ENCODE measurements at places on chromosomes 11 and 22.

DNA sequence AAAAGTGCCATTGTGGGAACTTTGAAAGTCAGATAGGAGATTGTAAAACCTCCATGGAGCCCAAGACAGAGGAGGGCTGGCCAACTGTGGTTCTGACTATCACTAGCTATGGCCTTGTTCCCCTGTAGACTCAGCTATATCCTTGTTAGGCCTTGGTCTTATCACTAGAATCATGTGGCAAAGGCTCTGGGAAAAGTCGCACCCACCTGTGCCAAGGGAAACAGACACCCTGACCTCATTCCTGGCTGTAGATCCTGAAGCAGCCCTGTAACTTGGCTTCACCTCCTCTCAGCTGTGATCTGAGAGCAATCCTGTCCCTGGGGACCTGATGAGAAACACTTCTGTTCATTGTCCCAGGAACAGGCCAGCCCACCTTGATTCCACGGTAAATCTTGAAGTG is 566.2 kb downstream of the TMEM135 start:
- DNase-seq = no peak

GRCh38 chr22:27535452-27535851 is 266.1 kb downstream of the MN1 start:
- DNase-seq = no peak

DNA sequence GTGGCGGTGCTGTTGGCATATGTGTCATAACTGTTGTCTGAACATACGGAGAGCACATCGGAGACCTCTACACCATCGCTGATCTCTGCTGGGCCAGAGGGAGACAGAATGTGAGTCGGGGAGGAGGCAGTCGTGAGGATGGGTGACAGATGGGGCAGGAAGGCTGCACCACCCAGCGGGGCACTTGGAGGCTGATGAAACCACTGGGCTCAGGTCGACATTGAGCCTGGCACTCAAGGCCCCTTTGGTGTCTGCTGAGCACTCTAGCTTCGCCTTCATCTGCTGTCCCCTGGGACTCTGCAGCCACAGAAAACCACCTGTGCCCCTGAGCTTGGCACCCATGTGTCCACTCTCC is 2.5 kb upstream of the KLHL35 start:
- DNase-seq = no peak

- DNase-seq = no peak
Measured at GRCh38 chr11:26849036-26849435, 127.2 kb upstream of the SLC5A12 start.

DNA sequence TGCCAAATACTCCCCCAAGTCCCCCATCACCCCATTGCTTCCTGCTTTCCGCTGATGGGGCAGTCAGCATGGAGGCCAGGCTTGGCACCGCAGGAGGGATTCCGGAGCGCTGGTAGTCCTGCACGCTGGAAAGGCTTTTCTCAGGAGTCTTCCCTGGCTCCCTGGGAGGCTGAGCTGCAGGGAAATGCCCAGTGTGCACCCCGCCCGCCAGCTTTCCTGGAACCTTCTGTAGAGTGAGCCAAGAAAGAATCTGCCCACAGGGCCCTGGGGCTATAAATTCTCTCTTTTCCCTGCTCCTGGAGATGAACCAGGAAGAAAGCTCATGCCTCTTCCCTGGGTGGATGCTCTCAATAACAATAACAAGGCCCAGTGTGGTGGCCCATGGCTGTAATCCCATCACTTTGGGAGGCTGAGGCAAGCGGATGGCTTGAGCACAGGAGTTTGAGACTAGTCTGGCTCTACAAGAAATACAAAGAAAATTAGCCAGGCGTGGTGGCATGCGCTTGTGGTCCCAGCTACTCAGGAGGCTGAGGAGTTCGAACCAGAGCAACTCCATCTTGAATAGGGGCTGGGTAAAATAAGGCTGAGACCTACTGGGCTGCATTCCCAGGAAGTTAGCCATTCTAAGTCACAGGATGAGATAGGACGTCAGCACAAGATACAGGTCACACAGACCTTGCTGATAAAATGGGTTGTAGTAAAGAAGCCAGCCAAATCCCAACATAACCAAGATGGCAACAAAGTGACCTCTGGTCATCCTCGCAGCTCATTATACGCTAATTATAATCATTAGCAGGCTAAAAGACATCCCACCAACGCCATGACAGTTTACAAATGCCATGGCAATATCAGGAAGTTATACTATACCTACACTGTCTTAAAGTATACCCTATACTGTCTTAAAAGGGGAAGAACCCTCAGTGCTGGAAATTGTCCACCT is 46.4 kb upstream of the FTH1 start:
- DNase-seq = no peak

- no peak for DNase-seq
Measured at GRCh38 chr22:37202716-37203115, 9.6 kb downstream of the SSTR3 start.

GRCh38 chr22:29480512-29481264 is 670 bp downstream of the NEFH start:
- no peak for DNase-seq

GRCh38 chr22:43754176-43754575 is 57.9 kb downstream of the EFCAB6 start:
- no peak for DNase-seq

DNA sequence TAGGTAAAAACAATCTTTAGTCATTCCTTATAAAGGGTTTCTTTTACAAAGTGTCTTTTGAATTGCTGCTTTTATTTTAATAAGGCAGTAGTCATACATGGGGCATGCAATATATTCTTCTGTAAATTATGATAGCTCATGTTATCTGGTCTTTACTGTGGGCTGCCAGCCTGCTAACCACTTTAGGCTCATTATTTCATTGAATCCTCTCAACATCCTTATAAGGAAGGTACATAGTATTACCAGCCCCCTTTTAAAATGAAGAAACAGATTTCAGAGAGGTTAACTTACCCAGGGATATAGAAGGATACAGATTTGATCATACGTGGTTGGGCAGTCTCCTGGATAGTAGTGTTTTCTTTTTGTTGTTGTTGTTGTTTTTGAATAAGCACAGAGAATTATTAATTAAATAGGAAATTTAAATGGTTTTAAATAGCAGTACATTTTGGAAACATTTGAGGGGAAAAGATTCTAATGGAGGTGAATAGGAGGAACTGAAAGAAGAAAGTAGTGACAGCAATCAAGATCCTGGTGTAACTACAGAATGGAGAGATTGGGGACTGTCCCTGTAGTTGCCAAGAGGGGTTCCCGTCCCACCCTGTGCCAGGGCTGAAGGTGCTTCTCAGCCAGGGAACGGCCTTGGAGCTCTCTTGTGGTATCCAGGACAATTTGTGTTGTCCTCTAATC is 21.0 kb downstream of the SPECC1L start:
- DNase-seq = no peak

GRCh38 chr22:37100589-37101127 is 8.9 kb downstream of the TMPRSS6 start:
- DNase-seq = no peak

DNA sequence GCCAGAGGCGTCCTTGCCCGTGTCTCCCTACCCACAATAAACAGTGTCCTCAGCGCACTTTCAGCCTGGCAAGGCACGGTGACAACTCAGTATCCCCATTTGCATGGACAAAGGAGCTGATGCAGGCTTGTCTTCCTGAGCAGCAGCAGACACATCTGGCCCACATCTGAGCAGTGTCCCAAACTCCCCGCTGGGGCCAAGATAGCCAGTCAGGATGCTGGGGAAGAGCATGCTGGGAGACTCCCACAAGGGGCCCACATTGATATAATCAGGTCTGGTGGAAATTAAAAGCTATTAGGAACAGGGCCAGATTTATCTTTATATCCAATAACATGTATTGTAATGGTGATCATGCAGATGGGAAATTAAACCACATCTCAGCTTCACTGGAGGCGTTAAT is 24.7 kb downstream of the DSCAML1 start:
- DNase-seq = no peak

DNA sequence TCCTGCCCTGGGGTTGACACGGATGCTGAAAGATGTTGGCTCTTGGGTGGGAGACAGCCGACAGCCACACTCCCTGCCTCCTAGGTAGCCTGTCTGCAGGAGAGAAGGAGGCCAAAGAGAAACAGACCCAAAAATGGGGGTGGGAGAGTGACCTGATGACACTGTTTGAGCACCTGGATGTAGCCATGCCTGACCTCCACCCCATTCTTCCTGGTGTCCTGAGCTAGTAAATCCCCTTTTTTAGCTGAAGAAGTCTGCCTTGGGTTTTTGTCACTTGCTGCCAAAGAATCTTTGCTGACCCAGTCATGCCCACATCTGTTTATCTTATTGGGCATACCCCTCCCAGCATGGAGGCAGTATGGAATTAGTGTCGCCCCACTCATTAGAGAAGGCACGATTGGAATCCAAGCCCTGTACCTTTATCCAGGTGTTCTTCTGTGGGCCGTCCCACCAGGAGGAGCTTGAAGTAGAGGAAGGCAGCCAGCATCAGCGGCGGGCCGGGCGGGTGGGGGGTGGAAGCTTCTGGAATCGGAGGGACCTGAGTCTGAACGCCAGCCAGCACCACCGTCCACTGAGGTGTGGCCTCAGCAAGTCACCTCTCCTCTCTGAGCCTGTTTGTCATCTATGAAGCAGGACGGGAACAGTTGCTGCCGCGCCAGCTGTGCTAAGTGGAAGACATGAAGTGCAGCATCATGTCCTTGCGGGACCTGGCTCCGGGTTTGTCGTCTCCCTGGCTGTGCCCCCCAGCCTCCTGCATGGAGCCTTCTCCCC is 37.8 kb downstream of the IGHMBP2 start:
- no peak for DNase-seq

GRCh38 chr11:88806410-88806809 is 259.4 kb downstream of the GRM5 start:
- no peak for DNase-seq

DNA sequence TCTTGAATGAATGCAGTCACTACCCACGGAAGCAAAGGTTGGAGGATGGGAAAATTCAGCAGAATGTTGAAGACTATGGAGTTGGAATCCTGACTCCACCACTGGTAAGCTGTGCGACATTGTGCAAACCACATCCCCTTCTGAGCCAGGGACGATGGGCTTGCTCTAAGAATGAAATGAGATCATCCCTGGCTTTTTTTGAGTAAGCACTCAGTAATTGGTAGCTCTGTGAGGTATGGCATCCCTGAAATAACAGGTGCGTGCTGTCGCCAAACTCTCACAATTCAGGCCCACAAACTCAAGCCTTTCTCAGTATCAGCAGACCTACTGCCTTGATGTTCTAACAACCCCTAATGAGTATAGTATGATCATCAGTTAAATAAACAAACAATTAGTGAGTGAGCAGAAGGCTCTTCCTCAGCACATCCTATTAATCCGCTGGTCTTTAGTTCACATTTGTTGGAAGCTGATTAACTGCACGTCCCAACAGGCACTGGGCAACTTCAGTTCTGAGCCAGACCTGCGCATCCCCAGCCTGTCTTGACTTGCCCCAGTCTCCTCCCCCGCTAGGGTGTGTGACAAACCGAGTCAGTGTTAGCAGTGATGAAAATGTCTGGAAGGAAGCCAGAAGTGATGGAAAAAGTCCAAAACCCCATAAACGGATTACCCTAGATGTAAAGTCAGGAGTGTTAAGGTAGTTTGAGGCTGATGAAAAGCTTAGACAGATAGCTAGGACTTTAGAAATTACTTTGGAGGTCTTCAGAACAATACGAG is 235.5 kb downstream of the GRIK4 start:
- no peak for DNase-seq

DNA sequence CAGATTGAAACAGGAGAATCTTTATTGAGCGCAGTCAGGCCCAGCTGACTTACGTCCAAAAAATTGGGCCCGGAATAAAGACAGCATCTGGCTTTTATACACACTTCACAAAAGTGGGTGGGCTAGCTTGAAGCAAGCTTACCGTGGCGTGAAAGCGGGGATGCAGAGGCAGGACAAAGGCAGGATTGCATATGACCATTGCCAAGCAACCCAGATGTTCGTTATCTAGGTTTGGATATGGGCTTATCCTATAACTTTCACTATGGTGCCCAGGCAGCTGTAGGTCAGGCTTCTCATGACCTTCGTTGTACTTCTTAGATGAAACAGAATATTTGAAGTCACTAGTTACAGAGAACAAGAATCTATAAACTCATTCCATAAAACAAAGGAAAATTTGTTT is 1575.6 kb upstream of the RAG2 start:
- DNase-seq = no peak

All from NCI-H774 (cell line).